Breast epithelium (tissue), 4 donors: ENCODE measurements at places on chromosomes 7 and 10.

DNA sequence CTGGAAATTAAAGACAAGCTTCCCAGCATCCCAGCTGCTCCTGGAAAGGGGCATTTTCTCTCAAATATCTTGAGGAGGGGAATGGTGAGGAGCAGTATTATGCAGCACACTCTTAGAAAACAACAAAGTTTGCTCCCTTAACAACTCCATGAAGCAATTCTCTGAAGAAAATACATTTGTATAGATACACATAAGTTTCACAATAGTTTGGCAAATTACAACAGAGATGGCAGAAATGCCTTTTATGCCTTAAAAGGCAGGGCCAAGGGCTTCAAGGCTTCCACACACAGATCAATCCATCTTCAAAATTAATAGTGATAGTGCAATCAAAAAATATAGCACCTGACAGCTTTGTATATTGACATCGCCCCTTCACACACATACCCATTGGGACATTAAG, 12.2 kb downstream of the DGKI start:
- no peak overlapping the region for H3K4me3 ChIP-seq
- no peak overlapping the region for H3K27ac ChIP-seq
- H3K36me3 ChIP-seq = no peaks in the 10 kb centered on the region
- H3K4me1 ChIP-seq = no peaks in the 10 kb centered on the region

- H3K4me3 ChIP-seq = no peak overlapping the region
- H3K27me3 ChIP-seq = no peaks in the 10 kb centered on the region
- no peaks in the 10 kb centered on the region for H3K36me3 ChIP-seq
- no peaks in the 10 kb centered on the region for H3K4me1 ChIP-seq
Observed at GRCh38 chr10:7876541-7877127, 58.3 kb downstream of the TAF3 start.

DNA sequence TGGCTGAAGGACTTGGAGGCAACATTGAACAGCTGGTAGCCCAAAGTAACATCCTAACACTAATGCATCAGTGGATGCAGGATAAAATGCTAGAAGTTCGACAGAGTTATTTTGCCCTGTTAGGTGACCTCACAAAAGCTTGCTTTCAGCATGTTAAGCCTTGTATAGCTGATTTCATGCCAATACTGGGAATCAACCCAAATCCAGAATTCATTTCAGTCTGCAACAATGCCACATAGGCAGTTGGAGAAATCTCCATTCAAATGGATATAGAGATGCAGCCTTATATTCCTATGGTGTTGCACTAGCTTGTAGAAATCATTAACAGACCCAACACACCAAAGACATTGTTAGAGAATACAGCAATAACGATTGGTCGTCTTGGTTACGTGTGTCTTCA, 62.9 kb downstream of the CCSER2 start:
- H3K27ac ChIP-seq = no peak overlapping the region
- H3K36me3 ChIP-seq = no peaks in the 10 kb centered on the region
- no peak for DNase-seq
- H3K4me1 ChIP-seq = no peaks in the 10 kb centered on the region
- no peaks in the 10 kb centered on the region for H3K27me3 ChIP-seq

- H3K4me1 ChIP-seq = no peaks in the 10 kb centered on the region
- no peaks in the 10 kb centered on the region for H3K36me3 ChIP-seq
- no peaks in the 10 kb centered on the region for H3K27me3 ChIP-seq
- no peak for DNase-seq
- no peak overlapping the region for H3K27ac ChIP-seq
Observed at GRCh38 chr10:114078346-114078745, 34.7 kb downstream of the ADRB1 start.

- no peaks in the 10 kb centered on the region for H3K27me3 ChIP-seq
- DNase-seq = no peak
- H3K36me3 ChIP-seq = no peaks in the 10 kb centered on the region
Observed at GRCh38 chr10:115432188-115432819, 339.1 kb downstream of the ATRNL1 start.

- peak; percentile 61 for DNase-seq
- H3K27me3 ChIP-seq = no peaks in the 10 kb centered on the region
- peak within 1 kb of the TSS; percentile 89 for H3K27ac ChIP-seq
- H3K36me3 ChIP-seq = no peaks in the 10 kb centered on the region
- H3K4me3 ChIP-seq = peak within 1 kb of the TSS; percentile 80
Observed at GRCh38 chr10:103350517-103351260, at the start of gene PCGF6. Gene PCGF6, minus strand, starts transcription at chr10:103351140. Its CDS starts 74 bp downstream, at chr10:103351066.

GRCh38 chr7:42151309-42151708, 85.7 kb downstream of the GLI3 start:
- peak overlapping the region; percentile 50 for H3K4me3 ChIP-seq
- no peaks in the 10 kb centered on the region for H3K36me3 ChIP-seq
- H3K4me1 ChIP-seq = peaks cover 5% of the 10 kb centered on the region
- H3K27me3 ChIP-seq = no peaks in the 10 kb centered on the region
- DNase-seq = peak; percentile 32

- DNase-seq = no peak
- no peak overlapping the region for H3K27ac ChIP-seq
- no peaks in the 10 kb centered on the region for H3K4me1 ChIP-seq
- H3K4me3 ChIP-seq = no peak overlapping the region
- no peaks in the 10 kb centered on the region for H3K36me3 ChIP-seq
- no peaks in the 10 kb centered on the region for H3K27me3 ChIP-seq
Observed at GRCh38 chr10:80281784-80282765, 7.4 kb downstream of the MAT1A start.

GRCh38 chr10:43120116-43120928, 17.9 kb upstream of the CSGALNACT2 start:
- H3K4me3 ChIP-seq = no peak overlapping the region
- H3K36me3 ChIP-seq = no peaks in the 10 kb centered on the region
- no peaks in the 10 kb centered on the region for H3K27me3 ChIP-seq

- H3K4me1 ChIP-seq = no peaks in the 10 kb centered on the region
- DNase-seq = no peak
- no peak overlapping the region for H3K4me3 ChIP-seq
Observed at GRCh38 chr7:33640741-33641140, 264.6 kb upstream of the BMPER start.
